ENCODE measurements at places on chromosomes 4 and X. TPM values are rescaled to one million over a fixed set of nuclear protein-coding genes. Genes with fewer than 3 reads are reported as not detected.

DNA sequence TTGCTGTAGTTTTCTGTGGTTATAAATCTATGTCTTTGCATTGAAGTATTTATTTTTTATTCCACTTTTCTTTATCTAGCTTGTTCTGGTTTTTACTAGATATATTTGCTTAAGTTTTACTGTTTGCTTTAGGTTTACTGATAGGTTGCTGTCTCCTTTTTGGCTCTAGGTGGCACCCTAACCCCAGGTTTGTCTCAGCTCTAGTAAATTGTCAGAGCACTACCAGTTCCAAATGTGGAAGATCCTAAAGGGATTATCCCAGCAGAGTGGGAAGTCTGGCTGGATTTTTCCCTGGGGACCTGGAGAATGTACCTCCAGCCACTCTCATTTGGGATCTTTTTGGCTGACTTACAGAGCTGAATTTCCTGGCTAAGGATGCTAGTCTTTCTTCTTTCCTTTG lies 106.1 kb downstream of the PBDC1 start:
- H3K4me1 ChIP-seq: no peaks in the 10 kb centered on the region
- H3K4me3 ChIP-seq: no peak overlapping the region
- DNase-seq: peak; percentile 20
- H3K36me3 ChIP-seq: no peaks in the 10 kb centered on the region

DNA sequence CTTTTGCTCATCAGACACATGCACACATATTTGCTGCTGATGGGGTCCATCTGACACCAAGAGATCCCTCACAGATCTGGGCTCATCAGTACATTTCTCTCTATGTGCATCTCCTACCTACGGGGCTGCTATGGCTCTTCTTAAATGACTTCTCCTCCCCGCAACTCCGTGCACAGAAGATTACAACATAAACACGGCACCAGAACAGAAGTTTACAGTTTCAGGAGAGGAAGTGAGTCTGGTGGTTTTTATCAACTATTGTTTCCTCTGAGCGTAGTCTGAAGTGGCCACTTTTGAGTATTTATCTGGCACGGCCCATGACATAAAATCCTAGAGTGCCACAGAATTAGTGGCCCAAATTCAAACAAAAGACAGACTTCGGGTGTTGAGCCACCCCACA lies 263.8 kb downstream of the PRDM5 start:
- H3K4me3 ChIP-seq: no peak overlapping the region
- DNase-seq: no peak
- no peaks in the 10 kb centered on the region for H3K4me1 ChIP-seq
- H3K27ac ChIP-seq: no peak overlapping the region
- H3K27me3 ChIP-seq: no peaks in the 10 kb centered on the region

DNA sequence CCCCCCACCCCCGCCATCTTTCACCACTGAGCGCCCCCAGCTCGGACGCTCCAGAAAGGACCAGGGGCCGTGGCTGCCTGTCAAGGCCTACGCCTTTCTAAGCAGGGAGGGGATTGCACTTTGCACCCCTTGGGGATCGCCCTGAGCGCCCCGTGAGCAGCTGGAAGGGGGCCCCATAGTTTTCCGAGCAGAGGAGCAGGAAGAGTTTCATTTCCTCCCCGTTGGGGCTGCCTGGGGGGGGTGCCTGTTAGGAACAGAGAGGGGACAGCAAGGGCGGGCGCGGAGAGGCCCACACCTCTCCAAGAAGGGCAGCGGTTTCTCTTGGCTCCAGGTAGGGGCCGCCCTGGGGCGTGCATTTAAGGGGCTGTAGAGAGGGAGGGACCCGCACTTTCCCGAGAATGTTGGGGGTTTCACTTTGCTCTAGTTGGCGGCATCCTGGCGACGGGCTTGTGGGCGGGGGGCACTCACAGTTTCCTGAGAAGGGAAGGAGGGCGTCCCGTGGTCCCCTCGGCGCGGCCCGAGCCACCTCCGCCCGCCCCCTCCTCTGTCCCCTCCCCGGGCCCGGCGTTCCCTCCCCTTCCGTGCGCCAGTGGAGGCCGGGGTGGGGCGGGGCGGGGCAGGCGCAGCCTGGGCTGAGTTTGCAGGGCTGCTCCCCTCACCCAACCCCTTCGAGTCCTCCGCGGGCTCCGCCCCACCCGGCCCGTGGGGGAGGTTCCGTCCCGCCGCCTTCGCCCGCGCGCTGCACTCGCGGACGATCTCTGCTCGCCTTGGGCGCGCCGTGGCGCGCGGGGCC lies 82.3 kb upstream of the CD99 start:
- H3K4me1 ChIP-seq: peaks cover 20% of the 10 kb centered on the region
- H3K36me3 ChIP-seq: peaks cover 15% of the 10 kb centered on the region
- peak overlapping the region; percentile 91 for H3K4me3 ChIP-seq
- H3K27me3 ChIP-seq: no peaks in the 10 kb centered on the region

DNA sequence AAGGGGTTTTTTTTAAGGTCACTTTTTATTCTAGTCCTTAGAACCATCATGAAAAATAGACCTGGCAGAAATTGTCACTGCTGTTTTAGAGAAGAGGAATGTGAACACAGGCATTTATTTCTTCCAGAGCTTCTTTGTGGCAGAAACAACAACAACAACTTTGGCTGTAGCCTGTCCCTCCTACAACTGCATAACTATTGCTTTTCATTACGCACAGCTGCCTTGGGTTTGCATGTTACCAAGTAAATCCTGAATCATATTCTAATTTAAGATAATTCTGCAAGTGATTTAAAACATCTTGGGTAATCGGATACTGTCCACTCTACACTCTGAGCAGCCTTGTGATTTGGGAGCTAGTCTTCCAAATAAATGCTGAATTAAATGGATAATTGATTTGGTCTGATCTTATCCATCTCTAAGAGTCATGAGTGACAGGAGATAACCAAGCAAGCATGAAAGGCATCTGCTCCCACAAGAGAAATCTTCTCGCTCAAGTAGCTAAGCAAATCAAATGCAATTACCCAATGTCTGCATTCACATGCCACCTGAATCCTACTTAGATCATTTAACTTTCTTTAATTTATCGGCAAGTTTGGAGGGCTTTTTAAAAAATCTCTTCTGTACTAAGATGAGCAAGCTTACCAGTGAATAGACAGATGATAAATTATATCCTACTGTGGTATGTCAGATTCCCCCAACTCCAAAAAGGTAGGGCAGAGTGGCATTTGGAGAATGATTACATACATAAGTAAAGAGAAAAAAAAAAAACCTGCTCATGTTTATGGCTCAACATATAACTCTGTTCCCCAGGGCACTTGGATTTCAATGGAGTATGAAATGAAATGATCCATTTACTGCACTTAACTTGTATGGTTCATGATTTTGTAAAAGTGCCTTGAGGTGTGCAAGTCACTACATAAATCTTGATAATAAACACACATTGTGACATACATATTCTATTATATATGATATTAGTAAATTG lies 73.6 kb downstream of the EGF start:
- no peak overlapping the region for H3K27ac ChIP-seq
- H3K4me3 ChIP-seq: no peak overlapping the region
- H3K4me1 ChIP-seq: peaks cover 9% of the 10 kb centered on the region
- H3K36me3 ChIP-seq: no peaks in the 10 kb centered on the region

Gene GLUD2
- 0.45 TPM for total RNA-seq

DNA sequence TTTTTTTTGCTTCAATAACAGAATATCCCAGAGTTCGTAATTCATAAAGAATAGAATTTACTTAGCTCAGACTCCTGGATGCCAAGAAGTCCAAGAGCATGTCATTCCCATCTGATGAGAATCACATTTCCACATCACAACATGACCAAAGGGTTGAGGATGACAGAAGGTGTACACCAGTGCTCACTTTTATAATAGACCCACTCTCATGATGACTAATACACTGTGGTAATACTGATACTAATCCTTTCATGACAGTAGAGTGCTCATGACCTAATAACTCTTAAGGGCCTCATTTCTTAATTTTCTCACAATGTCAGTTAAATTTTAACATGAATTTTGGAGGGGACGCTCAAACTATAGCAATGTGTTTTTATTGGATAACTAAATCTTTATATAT lies 69.2 kb downstream of the ZNF732 start:
- peaks cover under 1% of the 10 kb centered on the region for H3K36me3 ChIP-seq
- H3K27ac ChIP-seq: no peak overlapping the region
- H3K27me3 ChIP-seq: no peaks in the 10 kb centered on the region
- H3K4me1 ChIP-seq: no peaks in the 10 kb centered on the region
- H3K4me3 ChIP-seq: no peak overlapping the region
- no peak for DNase-seq

DNA sequence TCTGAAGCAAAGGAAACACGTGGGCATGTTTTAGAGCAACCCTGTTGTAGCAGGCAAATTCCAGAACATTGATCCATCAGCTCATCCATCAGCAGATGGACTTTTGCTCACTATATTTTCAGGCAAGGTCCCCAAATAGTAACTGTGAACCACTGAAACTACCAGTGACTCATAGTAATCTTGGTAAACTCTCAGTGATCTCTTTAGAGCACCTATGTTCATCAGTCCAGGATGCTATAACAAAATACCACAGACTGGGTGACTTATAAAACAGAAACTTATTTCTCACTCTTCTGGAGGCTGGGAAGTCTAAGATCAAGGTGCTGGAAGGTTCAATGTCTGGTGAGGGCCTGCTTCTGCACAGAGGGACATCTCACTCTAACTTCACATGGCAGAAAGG lies 28.9 kb upstream of the BTC start:
- no peaks in the 10 kb centered on the region for H3K36me3 ChIP-seq
- H3K4me3 ChIP-seq: no peak overlapping the region
- no peaks in the 10 kb centered on the region for H3K4me1 ChIP-seq
- no peak for DNase-seq
- H3K27me3 ChIP-seq: peaks cover 3% of the 10 kb centered on the region

Gene FABP2
- total RNA-seq: not detected

DNA sequence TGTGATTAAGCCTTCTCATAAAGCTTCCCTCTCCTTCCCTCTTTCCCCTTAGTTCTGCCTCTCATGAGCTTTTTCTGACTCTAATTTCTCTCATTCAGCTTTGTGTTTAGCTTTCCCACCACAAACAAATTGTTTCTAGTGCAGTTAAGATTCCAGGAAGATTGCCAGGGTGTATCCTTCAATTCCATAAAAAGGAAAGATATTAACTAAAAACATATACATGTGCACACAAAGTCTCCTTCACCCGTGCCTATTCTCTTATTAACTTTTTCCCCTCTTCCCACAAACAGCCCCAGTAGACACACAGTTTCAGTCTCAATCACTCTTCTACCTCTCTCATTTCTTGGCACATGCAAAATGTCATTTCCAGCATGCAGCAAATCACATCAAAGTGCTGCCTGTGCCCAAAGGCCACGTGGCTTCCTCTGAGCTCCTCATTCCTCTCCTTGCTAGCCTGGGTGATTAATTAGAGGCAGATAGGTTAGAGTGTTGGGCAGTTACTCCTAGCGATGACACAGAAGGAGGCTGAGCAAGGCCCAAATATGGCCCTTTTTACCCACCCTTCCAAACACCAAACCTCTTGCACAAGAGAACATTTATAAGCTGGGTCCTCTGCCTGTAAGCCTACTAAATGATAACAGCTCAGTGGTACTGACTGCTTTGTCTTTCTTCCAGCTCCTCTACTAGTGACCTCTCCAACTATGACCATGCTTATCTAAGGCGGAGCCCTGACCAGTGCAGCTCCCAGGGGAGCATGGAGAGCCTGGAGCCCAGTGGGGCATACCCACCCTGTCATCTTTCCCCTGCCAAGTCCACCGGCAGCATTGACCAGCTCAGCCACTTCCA lies 159.6 kb downstream of the SOWAHB start:
- peaks cover 72% of the 10 kb centered on the region for H3K4me1 ChIP-seq
- H3K27me3 ChIP-seq: peaks cover 2% of the 10 kb centered on the region

GRCh38 chrX:82237328-82237727 lies 1035.4 kb downstream of the SH3BGRL start:
- no peaks in the 10 kb centered on the region for H3K27me3 ChIP-seq
- no peak overlapping the region for H3K4me3 ChIP-seq
- H3K27ac ChIP-seq: no peak overlapping the region
- no peaks in the 10 kb centered on the region for H3K4me1 ChIP-seq
- no peaks in the 10 kb centered on the region for H3K36me3 ChIP-seq
- DNase-seq: no peak

Gene GPR101
- total RNA-seq: not detected

GRCh38 chr4:147846318-147847155 lies 114.6 kb downstream of the ARHGAP10 start:
- peaks cover 26% of the 10 kb centered on the region for H3K36me3 ChIP-seq
- no peaks in the 10 kb centered on the region for H3K27me3 ChIP-seq
- no peak overlapping the region for H3K27ac ChIP-seq
- DNase-seq: no peak
- peaks cover 18% of the 10 kb centered on the region for H3K4me1 ChIP-seq

Gene ASB11
- not detected for total RNA-seq

- H3K36me3 ChIP-seq: peaks cover 4% of the 10 kb centered on the region
- H3K4me3 ChIP-seq: peak overlapping the region; percentile 58
- DNase-seq: peak; percentile 84
- H3K4me1 ChIP-seq: peaks cover 19% of the 10 kb centered on the region
Measured at GRCh38 chr4:132180020-132180427, 969.1 kb upstream of the PCDH10 start.

DNA sequence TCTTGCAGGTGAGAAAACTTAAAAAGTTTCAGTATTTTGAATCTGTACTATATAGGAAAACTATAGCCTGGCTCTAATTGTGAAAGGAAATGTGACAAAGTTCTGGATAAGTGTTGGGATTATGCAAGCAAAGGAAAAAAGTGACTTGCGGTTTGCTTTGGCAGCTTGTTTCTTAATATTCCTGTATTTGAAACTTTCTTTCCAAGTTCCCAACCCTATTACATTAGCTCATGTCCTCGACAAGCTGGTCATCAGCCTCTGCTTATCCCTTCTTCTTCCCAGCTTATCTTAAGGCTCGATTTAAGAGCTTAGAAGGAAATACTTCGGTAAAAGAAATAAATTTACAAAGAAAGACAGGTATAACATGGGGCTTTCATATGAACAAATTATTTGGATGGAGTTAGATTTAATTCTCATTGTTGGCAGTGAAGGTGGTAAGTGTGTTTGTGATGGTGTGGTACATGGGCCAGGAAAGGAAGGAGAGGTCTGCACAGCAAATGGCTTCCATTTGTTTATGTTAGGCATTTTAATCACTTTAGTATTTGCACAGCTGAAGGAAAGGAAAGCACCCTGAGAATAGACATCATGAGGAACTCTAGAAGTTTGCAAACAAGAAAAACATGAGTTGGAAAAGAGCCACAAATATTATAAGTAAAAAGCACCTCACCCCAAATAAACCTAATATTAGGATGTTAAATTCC lies 5.1 kb upstream of the MYOZ2 start:
- DNase-seq: no peak
- no peak overlapping the region for H3K4me3 ChIP-seq
- H3K4me1 ChIP-seq: peaks cover 38% of the 10 kb centered on the region
- no peaks in the 10 kb centered on the region for H3K36me3 ChIP-seq
- H3K27me3 ChIP-seq: peaks cover 5% of the 10 kb centered on the region
- no peak overlapping the region for H3K27ac ChIP-seq
